ENCODE measurements at places on chromosomes 12 and 14. TPM values are rescaled to one million over a fixed set of nuclear protein-coding genes. Genes with fewer than 3 reads are reported as not detected.

Gene BICDL1
- 13.5 TPM for total RNA-seq

Gene LRCOL1
- total RNA-seq = not detected

Gene TAS2R46
- total RNA-seq = not detected

Gene FIGNL2
- 12.8 TPM for total RNA-seq

Gene EXOC3L4
- 1.6 TPM for total RNA-seq

Gene SLCO1A2
- total RNA-seq = not detected

Gene PPFIA2
- total RNA-seq = not detected

DNA sequence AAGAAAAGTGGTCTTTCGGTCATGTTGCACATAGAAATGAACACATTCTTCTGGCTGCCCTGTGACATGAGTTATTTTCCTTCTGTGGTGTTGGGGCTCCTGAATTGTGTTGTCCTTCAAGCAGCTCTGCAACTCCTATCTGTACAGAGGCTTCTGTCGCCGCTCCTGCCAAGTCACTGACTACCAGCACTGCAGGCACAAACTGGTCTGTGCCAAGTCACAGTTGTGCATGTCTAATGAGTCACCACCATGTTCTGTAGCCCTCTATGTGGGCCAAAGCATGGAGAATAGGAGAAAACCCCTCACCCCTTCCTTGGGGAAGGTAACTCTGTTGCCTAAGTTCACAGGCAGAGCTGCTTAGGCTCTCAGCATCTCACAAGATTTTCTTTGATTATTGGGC lies 283.3 kb downstream of the RPL10L start:
- DNase-seq = peak; percentile 20

DNA sequence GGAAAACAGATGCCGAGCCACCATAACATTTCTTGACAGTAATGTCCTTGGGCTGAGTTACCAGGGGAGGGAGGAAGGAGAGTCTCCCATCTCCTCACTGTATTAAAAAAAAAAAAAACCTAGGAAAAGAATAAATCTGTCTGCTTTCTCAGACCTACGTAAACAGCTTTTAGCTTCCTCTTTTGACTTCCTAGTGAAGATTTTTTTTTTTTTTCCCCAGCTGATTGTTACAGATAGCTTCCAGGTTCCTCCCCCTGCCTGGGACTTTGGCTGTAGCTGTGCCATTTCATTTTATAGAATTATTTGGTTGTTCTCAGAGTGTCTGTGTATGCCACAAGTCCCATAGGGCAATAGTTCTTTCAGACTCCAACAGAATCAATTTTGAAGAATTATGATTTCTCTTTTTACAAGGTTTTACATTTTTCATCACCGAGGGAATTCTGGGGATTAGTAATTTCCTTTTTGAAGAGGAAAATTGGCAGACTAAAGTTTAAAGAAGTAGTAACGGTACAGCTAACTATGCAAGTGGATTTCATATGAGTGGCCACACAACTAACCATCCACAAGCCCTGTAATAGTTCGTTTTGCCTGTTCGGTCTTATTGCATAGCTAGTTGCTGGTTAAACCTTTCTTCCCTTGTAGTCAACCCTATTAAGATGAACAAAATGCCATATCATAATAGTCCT lies 23.1 kb upstream of the GNS start:
- no peak for DNase-seq

- no peak for DNase-seq
These were observed 87.9 kb upstream of the IGF1 start for GRCh38 chr12:102568276-102568675.

- DNase-seq = no peak
These were observed 419.7 kb downstream of the ZFP36L1 start for GRCh38 chr14:68373124-68373646.

DNA sequence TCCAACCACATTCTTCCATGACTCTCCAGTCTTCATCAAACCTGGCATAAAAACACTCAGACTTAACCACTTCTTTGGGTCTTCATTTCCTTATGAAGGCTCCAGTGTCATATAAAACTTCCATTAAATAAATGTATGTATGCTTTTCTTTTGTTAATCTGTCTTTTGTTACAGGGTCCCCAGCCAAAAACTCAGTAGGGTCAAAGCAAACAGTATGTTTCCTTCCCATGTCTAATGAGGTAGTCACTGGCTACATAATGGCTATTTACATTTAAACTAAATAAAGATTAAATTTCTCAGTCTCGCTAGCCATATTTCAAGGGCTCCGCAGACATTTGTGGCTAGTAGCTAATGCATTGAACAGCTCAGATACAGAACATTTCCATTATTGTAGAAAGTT lies 40.1 kb upstream of the STAB2 start:
- no peak for DNase-seq

DNA sequence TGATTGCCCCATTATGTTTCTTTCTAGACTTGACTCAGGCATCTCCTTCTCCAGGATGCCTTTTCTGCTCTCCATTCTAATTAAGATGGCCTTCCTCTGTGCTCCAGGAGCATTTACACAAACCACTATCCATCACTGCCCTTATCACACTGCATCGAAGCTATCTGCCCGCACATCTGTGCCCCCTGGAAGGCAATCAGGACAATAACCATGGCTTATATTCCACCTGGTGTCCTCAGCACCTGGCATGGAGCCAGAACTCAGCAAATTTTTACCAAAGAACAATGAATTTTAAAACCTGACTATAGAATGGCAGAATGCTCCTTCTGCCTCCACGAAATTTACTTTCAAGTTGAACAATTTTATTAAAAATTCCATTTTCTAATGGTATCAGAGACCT lies 465.8 kb downstream of the APAF1 start:
- DNase-seq = no peak

DNA sequence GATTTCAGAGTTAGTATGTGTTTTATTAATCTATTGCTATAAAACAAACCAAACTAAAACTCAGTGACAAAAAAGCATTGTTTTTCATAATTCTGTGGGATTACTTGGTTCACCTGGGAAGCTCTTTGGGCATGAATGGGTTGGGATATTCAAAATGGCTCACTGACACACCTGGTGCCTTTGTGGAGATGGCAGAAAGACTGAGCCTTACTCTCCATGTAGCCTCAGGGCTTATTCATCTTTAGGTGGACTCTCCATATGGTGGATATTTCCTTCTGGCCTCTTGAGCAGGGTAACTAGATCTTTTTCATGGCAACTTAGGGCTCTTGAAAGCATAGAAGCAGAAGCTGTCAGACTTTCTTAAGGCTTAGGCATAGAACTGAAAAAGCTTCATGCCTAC lies 1102.8 kb upstream of the SEL1L start:
- no peak for DNase-seq

DNA sequence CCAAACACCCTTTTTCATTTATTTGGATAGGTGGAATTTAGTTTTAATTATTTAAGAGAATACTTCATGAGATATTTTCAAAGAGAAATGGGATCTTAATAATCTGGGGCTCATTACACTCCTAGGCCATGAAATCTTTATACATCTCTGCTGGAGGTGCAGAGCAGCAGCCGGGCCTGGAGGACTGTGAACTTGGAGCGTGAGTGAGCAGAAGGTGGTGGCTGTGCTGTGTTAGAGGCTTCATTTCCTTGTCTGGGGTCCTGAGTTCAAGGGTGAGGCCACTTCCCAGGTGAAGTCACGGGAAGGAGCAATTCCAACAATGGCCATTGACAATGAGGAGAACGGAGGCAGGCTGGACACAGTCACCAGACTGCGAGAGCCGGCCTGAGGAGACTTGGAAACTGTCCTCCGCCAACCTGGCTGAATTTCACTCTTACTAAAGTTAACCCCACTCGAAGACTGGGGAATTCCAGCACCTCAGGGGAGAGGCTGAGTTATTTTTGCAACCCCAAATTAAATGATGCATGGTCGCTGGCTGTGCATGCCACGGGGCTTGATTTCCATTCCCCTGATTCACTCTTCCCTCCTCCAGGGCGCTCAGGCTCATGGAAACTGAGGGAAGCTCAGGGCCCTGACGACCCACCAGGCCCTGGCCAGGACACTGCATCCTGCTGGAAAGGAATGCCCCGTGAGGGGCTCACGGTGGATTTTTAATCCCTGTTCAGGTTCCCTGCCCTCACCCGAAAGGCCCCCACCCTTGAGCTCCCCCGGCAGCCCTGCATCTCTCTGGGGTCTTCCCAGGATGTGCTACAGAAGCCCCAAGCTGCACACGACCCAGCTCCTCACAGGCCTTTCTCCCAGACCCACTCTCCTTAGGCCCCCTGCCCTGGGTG lies 22.6 kb upstream of the TRAF3 start:
- no peak for DNase-seq

- DNase-seq = peak; percentile 87
These were observed 10.7 kb upstream of the FKBP4 start for GRCh38 chr12:2783936-2784600.

DNA sequence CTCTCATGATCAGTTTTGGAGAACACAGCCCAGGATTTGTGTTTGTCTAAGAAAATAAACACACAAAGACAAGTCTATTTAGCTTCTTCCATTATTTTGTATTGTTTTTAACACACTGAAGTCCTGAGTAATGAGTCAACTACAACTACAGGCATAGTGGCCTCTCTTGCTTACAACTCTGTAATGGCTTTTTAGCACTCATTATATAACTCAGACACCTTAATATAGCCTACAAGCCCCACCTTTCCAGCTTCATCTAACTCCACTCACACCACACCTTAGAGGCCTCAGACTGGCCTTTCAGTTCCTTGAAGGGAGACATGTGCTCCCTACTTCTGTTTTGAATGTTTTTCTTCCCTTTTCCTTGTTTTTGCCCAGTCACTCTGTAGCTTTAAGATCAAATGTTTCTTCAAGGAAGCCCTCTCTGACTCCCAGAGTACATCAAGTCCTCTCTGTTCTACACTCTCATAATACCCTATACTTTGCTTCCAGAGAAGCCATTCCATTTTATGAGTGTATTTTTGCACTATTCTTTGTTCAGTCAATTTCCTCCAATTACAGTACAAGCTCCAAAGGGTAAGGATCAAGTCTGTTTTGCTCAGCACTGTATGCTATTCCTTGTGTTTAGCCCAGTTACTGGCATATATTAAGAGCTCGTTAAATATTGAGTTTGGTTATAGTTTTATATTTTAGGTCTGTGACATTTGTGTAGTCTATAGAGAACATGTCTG lies 233.6 kb upstream of the ARHGAP5 start:
- no peak for DNase-seq

DNA sequence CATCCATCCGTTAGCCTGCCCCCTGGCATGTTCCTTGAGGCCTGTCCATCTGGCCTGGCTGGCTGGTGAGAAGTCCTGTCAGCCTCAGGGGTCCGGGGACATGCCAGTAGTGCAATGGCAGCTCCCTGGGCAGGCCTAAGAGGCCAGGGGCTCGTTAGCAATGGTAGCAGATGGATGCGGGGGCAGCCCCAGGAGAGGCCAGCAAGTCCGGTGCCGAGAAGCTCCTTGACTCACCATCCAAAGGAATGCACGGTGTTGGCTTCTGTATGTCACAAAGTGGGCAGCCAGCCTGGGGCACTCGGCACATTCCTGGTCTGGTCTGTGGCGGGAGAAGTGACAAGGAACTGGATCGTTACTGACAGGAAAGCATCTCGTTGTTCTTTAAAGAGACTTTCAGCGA lies 319.9 kb downstream of the CACNA1C start:
- DNase-seq = peak; percentile 88

DNA sequence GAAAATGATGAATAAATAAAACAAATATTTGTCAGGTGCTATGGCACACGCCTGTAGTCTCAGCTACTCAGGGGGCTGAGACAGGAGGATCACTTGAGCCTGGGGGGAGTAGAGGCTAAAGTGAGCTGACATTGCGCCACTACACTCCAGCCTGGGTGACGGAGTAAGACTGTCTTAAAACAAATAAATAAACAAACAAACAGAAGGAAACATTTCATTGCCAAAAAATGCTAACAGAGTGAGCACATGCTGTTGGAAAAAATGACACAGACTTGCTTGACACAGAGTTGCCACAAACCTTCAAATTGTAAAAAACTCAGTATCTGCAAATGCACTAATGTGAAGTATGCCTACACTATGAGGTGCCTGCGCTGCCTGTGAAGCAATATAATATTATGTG lies 50.8 kb upstream of the AP4S1 start:
- no peak for DNase-seq

GRCh38 chr12:50768391-50768790 lies 4.5 kb downstream of the ATF1 start:
- DNase-seq = no peak

GRCh38 chr14:23112359-23113178 lies 6.5 kb downstream of the CEBPE start:
- no peak for DNase-seq

DNA sequence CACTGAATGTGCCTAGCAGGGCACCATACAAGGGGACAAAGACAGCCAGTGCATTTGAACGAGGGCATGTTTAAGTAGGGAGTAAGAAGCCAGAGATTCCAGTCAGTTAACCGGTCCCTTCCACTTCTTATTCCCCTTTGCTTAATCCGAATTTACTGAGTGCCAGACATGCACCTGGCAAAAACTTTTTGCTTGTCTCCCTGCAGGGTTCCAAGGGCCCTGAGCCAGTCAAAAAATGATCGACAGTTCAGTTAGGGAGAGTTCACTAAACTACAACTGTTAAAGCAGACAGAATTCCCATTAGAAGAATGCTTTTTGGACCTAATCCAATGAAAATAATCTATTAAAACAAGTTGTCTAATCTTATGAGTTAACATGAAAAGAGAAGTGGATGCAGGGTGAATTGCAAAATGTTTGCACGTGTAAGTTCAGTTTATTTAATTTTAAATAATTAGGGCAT lies 193.8 kb downstream of the TMTC2 start:
- no peak for DNase-seq

DNA sequence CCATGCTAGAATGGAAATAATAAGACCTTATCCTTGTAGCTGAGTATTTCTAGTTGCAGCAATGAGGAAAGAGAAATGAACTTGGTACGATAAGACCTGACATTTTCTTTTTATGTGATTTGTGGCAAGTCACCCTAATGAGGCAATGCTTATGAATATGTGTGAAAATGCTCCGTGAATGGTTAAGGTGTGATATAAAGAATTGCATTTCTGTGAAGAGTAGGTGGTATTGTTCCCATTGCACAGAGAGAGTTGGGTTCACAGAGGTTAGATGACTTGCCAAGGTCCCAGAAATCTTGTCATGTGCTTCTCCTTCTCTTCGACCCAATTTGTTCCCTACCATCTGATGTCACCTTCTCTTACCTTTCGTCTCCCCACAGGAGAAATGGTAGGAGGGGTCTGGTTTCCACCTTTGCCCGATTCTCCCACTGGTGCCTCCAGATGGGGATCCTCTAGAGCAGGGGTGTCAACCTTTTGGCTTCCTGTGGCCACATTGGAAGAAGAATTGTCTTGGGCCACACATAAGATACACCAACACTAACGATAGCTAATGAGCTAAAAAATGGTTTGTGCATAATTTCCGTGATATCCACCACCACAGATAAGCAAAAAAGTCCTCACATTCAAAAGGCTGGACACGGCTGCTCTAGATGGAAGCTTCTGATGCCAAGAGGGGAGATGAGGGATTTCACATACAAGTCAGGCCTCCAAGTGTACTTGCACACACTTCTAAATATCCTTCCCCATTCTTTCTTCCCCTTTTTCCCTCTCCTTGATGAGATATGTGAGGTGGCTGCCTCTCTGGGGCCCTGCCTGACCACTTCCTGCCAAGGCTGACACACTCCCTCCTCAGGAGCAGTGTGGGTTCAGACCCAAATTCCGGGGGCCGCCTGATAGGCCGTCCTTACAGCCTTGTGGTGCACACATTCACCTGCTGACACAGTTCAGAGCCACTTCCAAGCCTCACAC lies 96.1 kb downstream of the PLXNC1 start:
- DNase-seq = no peak

- DNase-seq = peak; percentile 61
These were observed 28.6 kb downstream of the KCNA5 start for GRCh38 chr12:5072311-5072710.

- DNase-seq = no peak
These were observed 26.8 kb downstream of the RFLNA start for GRCh38 chr12:124321556-124322270.

Measured in G401 (cell line).